ENCODE measurements at places on chromosomes 2 and 18.

GRCh38 chr2:100964222-100964621 is 37.9 kb upstream of the RPL31 start:
- DNase-seq = no peak

GRCh38 chr2:133737242-133737993 is 169.2 kb upstream of the NCKAP5 start:
- no peak for DNase-seq

GRCh38 chr2:65749545-65749944 is 317.1 kb upstream of the SPRED2 start:
- DNase-seq = no peak

DNA sequence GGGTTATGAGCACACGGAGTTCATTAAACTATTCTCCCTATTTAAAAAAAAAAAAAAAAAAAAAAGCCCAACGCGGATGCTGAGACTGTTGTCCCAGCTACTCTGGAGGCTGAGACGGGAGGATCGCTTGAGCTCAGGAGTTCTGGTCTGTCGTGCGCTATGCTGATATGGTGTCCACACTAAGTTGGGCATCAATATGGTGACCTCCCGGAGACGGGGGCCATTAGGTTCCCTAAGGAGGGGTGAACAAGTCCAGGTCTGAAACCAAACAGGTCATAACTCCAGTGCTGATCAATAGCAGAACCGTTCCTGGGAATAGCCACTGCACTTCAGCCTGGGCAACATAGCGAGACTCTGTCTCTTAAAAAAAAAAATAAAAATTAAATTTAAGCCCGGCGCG is 12.9 kb upstream of the ANKRD53 start:
- no peak for DNase-seq

DNA sequence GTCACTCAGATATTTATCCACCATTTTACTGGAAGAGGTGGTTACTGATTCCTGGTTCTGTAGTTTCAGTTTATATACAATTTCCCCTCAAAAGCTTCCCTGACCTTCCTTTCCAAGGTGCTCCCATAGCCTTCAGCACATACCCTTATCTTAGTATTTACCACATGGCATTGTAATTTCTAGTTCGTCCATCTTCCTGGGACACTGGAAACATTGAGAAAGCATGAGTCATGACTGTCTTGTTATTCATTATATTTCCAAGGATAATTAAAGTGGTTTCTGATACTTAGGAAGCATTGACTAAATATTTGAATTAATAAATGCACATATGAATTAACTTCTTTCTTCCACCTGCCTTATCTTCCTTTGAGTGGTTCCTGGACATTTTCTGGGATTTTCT is 203.8 kb downstream of the ETAA1 start:
- DNase-seq = no peak

DNA sequence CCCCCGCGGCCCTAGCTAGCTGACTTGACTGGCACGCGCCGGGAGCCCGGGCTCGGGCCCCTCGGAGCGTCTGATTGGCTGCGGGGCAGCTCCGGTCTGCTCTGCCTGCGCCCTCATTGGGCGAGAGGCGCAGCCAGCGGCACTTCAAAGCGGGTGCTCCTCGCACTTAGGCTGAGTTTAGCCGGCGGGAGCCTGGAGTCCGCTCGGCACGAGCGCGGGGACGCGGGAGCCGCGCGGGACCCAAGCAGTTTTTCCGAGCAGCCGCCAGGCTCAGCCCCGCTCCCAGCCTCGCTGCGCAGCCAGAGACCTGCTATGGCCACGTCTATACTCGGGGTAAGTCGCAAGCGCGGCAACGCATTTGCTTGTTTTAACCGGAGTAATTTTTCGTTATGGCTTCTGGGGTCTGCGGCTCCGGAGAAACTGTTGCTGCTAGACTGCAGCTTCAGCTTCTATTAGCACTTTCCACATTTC is at the start of gene SP9:
SP9 (plus strand) TSS at position 174 of the 471 bp plus-strand sequence; CDS start at position 313, 139 bp downstream.
- no peak for DNase-seq

GRCh38 chr2:37692711-37693110 is 21.3 kb upstream of the CDC42EP3 start:
- no peak for DNase-seq

GRCh38 chr2:126513033-126513432 is 142.9 kb upstream of the GYPC start:
- no peak for DNase-seq

All from T-helper 2 cell (primary cell).